ENCODE measurements at places on chromosomes 5 and 9.

GRCh38 chr5:89043676-89044075 is 160.7 kb upstream of the MEF2C start:
- no peak for DNase-seq

DNA sequence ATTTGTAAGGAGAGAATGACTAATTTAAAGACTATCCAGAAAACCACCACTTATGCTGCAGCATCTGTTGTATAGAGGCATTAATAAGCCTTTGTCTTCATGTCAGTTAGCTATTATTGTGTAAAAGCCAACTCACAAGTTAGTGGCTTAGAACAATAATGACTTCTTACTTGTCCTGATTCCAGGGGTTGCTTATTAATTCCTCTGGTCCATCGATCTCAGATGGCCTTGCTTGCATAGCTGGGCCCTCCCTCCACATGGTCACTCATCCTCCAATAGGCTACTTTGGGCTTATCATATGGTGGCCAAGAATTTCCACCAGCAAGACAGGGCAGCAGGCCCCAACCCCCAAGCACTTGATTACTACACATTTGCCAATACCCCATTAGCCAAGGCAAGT is 44.5 kb upstream of the STK32A start:
- DNase-seq = no peak

- DNase-seq = no peak
Measured at GRCh38 chr9:34929506-34930102, 28.5 kb upstream of the PHF24 start.

DNA sequence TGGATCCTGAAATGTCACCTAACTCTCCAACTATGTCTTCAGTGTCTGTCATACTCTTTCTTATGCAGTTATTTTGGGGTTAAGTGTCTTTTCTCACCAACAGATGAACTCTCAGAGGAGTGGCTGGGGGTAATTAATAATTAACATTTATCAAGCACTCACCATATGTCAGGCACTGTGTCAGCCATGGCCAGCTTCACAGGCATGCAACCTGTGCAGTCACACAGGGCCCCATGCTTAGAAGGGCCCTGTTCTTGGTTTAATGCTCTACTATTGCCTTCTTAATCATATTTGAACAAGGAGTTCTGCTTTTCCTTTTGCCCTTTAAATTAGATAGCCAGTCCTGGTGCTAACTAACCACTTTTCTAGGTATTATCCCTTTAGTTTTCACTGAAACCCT is 3.4 kb upstream of the GRPEL2 start:
- DNase-seq = no peak

DNA sequence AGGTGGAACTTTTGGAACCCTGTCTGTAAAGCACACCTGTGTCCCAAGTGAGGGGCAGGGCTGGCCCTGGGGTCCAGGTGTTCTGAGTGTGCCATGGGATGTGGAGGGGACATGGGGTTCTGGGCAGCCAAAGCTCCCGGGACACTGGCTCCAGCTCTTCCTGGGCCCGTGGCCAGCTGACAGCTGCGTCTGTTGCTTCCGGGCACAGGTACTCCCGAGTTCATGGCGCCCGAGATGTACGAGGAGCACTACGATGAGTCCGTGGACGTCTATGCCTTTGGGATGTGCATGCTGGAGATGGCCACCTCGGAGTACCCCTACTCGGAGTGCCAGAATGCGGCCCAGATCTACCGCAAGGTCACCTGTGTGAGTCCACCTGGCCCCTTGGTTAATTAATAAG is 50.7 kb downstream of the WNK2 start:
- DNase-seq = no peak

DNA sequence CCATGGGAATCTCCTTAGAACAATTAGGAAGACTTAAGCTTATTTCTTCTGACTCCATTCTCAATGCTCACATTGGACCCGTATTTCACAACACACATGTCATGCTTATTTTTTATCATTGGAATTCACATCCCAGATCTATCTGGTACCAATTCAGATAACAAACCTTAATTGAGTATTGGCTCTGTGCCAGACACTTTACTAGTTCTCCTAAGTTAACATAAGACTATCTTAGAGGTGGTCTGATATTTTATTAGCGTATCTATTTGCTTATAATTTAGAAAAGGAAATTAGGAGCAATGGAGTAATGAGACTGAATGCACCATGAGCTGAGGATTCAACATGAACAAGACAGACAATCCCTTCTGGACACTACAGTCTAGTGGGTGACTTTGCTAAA is 45.1 kb downstream of the FBXL7 start:
- no peak for DNase-seq
